Tongue (tissue), 3 donors: ENCODE measurements at places on chromosomes 1 and 21. TPM values are rescaled to one million over a fixed set of nuclear protein-coding genes. Genes with fewer than 3 reads are reported as not detected.

Gene C1orf146
- not detected for total RNA-seq

Gene TMPRSS15
- not detected for total RNA-seq

Gene ICOSLG
- 3.1 TPM for total RNA-seq

Gene HTR6
- not detected for total RNA-seq

Gene CHODL
- total RNA-seq, result 176 TPM

Gene CR1L
- total RNA-seq, result not detected

Gene SLC35F3
- total RNA-seq, result 0.72 TPM
